ENCODE measurements at places on chromosomes 3 and 15. TPM values are rescaled to one million over a fixed set of nuclear protein-coding genes. Genes with fewer than 3 reads are reported as not detected.

The WDR93 gene
- under 0.01 TPM for total RNA-seq

The SPINT1 gene
- 0.66 TPM for total RNA-seq

The RETNLB gene
- not detected for total RNA-seq

The ADAMTSL3 gene
- 0.22 TPM for total RNA-seq

The PAK6 gene
- under 0.01 TPM for total RNA-seq

The PLD1 gene
- 16.7 TPM for total RNA-seq

The SERPINI2 gene
- total RNA-seq = not detected

The SNAP23 gene
- total RNA-seq = 67.5 TPM

The HACL1 gene
- 21.7 TPM for total RNA-seq

The PLCB2 gene
- 0.66 TPM for total RNA-seq

The CLSTN2 gene
- total RNA-seq = 1.00 TPM

The C15orf62 gene
- total RNA-seq = not detected

Measured in uterine smooth muscle cell (primary cell).